ENCODE measurements at places on chromosomes 5 and 9.

DNA sequence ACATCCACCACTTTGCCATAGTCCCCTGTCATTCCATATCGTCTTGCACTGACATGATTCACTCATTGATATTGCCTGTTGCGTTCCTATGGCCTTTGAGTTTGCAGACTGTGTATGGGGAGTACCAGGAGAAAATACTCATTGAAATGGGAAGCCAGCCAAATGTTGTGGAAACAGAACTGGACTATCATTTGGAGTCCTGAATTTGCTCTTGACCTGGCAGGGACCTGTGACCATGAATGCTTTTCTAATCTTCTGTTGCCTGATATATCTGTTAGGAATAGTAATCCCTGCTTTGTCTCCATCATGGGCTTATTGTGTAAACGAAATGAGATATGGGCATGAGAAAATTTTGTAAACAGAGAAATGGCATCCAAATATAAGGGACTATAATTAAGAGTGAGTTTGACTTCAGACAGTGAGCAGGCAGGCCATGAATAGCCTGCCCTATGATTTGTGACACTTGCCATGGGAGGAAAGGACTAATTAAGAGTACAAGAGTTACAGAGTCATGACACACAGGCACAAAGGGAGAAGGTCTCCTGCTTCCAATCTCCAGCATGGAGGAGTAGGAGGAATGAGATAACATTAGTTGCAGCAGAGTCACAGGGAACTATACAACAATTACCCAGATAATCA is 572.9 kb upstream of the SGCD start:
- DNase-seq: no peak

DNA sequence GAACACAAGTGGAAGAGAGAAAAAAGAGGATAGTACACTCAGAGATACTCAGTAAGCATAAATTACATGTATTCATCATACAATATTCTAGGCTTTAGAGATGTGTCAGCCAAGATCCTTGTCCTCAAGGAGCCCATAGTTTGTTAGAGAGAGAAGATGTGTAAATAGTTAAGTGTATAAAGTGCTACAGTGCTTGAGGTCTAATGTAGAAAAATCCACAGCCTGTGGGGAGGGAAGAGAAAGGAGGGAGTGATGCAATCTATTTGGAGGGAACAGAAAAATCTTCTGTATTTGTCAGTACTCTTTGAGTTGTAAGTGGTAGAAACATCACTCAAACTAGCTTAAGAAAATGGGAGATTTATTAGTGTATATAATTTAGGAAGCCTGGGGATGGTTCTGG is 81.9 kb downstream of the PALM2AKAP2 start:
- no peak for DNase-seq

GRCh38 chr5:145787507-145787906 is 47.6 kb downstream of the PRELID2 start:
- no peak for DNase-seq

- DNase-seq: no peak
These were observed 106.1 kb upstream of the STC2 start for GRCh38 chr5:173434270-173434669.

GRCh38 chr9:128056887-128057723 is 10.0 kb downstream of the NAIF1 start:
- no peak for DNase-seq

Measured in activated CD4-positive, CD25-positive, alpha-beta regulatory T cell treated with anti-CD3 and anti-CD28 coated beads, Interleukin-2, amount 50 U/mL, for 16 hours (primary cell).